ENCODE measurements at places on chromosomes 6 and 20.

DNA sequence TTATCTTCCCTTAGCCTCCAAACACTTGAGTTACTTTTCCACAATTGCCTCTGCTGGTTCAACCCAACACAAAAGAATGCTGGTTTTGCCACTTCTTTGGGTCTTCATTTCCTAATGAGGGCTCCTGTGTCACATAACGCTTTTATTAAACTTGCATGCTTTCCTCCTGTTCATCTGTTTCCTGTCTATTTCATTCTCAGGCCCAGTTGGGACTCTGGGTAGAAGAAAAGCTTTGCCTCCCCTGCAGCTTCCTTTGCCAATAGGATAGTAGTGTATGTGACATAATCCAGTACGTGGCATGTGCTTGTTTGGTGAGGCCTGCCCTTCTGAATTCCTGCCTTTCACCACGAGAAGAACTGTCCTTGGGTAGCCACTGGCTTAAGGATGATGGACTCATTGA, 529.3 kb upstream of the AGPAT4 start:
- DNase-seq: no peak

- DNase-seq: no peak
These were observed 462.7 kb upstream of the CDH4 start for GRCh38 chr20:60789399-60789798.

DNA sequence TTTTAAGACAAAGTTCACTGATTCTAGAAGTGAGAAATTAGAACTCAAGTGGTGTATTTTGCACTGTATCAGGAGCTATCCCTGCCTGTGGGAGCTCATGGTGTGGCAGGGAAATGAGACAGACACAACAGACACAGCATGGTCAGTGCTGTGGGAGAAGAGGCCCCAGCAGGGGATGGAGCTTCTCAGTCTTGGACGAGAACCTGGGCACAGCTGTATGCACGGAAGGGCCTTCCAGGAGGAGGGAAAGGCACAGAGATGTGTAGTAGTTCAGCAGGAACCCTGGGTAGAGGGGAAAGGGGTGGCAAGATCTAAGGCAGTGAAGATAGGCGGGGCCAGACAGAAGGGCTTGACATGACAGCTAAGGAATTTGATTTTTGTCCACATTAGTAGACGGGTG, 48.8 kb upstream of the KIF25 start:
- DNase-seq: no peak

- DNase-seq: no peak
These were observed 59.7 kb downstream of the RBM38 start for GRCh38 chr20:57450931-57451330.

GRCh38 chr6:125279961-125280360, 21.8 kb downstream of the HDDC2 start:
- DNase-seq: no peak

- DNase-seq: no peak
These were observed 6.1 kb upstream of the PKIG start for GRCh38 chr20:44576297-44576696.

GRCh38 chr6:123169774-123170095, 173.7 kb downstream of the CLVS2 start:
- no peak for DNase-seq

DNA sequence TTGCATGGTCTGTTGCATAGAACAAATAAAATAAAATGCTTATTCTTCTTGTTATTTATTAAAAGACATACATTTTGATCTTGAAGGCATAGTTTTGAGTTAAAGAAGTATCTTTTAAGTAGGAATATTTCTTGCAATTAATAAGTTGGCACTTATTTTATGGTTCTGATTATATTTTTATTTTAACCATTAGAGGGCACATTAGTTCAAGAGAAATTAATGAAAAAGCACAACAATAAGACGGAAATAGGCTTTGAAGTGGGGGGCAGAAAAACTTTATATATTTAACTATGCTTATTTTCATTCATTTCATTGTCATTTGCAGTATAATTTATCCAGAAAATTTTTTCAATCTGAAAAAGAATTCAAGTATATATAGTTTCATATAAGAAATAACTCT, 44.2 kb upstream of the MAP3K7 start:
- no peak for DNase-seq

GRCh38 chr6:26232940-26233648, 131.9 kb upstream of the BTN3A2 start:
- no peak for DNase-seq

DNA sequence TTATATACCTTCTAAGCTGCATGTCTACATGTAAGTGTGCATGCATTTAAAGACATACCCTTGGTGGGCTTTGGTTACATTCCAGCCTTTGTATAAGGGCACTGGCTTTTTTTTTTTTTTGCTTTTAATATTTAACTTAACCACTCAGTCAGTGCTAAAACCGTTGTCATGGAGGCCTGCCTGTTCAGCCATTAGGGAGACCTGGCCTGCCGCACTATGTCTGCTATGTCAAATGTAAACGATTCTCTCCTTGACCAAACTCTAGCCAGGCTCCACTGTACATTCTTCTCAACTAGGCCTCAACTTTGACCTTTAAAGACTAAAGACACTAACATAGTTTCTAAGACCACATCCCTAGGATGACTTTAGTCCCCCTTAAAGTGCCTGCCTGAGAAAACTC, 48.7 kb upstream of the BTN3A2 start:
- DNase-seq: no peak

Data from HCT116 (cell line).